ENCODE measurements at places on chromosomes 2 and 18.
A peak's percentile ranks its signal among the peaks of the same experiment; 100 is the strongest.

- peak; percentile 42 for DNase-seq
These were observed 4.7 kb downstream of the FMNL2 start for GRCh38 chr2:152339556-152340286.

DNA sequence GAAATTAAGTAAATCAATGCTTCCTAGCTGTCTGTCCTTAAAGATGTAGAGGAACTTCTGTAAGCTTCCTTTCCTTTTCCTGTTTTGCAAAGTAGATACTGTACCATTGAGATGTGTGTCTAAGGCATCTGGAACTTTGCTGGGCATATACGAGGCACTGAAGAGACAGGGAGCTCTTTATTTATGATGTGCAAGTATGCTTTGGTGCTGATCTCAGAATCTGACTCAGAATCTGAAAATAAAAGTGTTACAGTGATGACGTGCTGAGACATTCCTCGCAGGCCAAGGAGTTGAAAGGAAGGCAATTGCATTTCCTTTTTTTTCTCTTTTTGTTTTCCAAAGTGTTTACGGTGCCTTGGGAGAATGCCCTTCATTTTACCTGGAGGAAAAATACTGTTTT lies 230.9 kb upstream of the RGPD4 start:
- no peak for DNase-seq

DNA sequence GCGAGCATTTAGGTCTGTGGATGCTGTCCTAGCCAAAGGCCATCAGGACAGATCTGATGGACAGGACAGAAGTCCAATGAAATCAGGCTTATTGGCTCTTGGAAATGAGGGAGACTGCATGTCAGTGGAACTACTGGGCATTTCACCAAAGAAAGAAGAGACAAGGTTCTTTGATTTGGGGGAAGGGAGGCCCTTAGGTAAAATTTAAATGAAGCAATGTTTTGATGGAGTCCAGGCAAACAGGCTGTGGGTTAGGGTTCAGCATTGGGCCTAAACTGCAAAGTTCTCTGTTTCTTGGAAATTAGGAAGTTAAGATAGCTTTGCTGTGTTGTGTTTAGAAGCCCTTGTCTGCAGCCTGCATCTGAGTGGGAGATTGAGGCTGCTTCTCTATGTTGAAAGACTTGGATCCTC lies 31.6 kb upstream of the RNF149 start:
- peak; percentile 49 for DNase-seq

- peak; percentile 91 for DNase-seq
These were observed 66.9 kb upstream of the ITM2C start for GRCh38 chr2:230797515-230798495.

DNA sequence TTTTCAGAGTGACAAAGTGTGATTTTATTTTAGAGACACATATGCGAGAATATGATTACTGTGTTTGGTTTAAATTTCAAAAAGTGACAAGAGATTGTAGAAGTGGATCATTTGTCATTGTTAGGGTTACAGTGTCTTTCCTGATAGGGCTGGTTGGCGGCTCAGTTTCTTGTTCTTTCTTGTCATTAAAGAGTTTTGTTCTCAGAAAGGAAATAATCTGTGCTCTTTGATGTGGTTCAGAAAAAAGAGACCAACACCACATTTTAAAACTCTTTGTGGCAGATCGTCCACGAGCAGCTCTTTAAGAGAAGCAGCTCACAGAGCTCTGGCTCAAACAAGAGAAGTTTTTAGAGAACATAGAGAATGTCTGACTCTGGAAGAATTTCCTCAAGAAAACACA lies 45.6 kb upstream of the ZNF532 start:
- no peak for DNase-seq

All from inflammatory macrophage treated with lipopolysaccharide for 4 hours (primary cell).